ENCODE measurements at places on chromosomes 5 and 9.
A peak's percentile ranks its signal among the peaks of the same experiment; 100 is the strongest.

DNA sequence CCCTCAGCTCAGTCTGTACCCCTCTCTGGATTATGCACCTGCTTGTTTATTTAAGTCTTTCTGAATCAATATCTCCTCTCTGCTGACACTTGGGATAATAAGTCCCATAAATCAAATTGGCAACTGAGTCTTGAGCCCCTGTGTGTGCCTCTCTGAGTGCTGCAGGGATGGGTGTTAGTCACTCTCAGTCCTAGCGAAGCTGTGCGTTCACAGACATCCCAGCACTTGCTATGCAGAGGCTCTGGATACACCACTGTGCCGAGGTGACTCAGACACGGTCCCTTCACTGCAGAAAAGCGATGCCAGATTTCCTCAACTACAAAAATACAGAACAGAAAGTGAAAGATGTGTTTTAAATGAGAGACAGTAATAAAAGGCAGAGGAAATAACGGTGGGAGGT is 4.1 kb upstream of the KCNMB1 start:
- DNase-seq: no peak

- no peak for DNase-seq
Measured at GRCh38 chr5:94395468-94395867, 222.9 kb downstream of the KIAA0825 start.

DNA sequence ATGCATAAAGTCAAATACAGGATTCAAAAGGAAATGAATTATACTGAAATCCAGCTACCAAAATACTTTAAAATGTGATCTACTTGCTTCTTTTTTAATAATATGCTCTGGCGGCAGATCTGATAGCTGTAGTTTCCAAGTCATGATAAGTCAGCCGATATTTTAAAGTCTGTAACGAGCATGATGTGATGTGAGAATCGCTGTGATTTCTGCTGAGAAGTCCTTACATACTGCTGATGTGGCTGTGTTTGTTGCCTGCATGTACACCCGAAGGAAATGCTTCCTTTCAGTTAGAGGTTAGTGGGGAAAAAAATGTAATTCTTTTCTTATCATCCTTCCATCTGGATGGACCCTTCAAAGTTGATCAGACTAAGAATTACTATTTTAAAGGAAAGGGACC is 4.8 kb upstream of the SEMA4D start:
- DNase-seq: no peak

DNA sequence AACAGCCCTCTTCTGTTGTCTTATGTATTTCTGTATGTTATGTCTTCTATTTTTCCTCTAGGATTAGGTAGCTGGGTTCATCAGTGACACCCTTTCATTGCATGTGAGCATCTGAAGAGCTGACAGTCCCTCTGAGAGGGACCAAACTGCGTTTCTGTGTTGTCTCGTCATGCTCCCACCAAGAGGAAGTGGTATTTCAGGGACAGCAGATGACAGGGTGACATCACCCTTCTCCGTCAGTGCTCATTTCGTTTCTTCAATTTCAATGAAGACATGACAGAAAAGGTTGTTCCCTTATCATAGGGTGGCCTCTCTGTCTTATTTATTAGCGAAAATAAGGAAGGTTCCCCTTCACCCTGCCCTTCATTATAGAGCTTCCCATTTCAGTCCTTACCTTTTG is 225.9 kb upstream of the NR4A3 start:
- DNase-seq: no peak

- no peak for DNase-seq
Measured at GRCh38 chr5:76473661-76474060, 70.6 kb downstream of the IQGAP2 start.

GRCh38 chr9:108271646-108272348 is 584.0 kb downstream of the ACTL7B start:
- DNase-seq: peak; percentile 99

- no peak for DNase-seq
Measured at GRCh38 chr5:128276537-128277216, 193.1 kb downstream of the SLC12A2 start.

DNA sequence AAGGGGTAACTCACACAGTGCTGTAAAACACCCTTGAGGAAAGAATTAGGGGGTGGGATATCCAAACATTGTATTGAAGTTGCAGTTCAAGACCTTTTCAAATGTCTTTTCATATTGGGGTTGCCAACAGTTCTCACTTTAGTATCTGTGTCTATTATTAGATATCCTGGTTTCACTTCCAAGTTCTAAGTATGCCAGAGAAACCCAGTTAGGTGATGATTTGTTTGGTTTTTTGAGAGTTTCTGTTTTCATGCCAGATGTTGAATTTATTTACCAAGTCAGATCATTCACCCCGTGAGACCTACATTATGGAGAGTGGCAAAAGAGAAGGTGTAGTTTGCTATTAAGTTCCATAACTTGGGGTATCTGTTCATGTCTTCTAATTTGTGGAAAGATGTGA is 64.5 kb downstream of the C9orf152 start:
- DNase-seq: no peak

- no peak for DNase-seq
Measured at GRCh38 chr5:14215901-14216300, 72.8 kb downstream of the TRIO start.

DNA sequence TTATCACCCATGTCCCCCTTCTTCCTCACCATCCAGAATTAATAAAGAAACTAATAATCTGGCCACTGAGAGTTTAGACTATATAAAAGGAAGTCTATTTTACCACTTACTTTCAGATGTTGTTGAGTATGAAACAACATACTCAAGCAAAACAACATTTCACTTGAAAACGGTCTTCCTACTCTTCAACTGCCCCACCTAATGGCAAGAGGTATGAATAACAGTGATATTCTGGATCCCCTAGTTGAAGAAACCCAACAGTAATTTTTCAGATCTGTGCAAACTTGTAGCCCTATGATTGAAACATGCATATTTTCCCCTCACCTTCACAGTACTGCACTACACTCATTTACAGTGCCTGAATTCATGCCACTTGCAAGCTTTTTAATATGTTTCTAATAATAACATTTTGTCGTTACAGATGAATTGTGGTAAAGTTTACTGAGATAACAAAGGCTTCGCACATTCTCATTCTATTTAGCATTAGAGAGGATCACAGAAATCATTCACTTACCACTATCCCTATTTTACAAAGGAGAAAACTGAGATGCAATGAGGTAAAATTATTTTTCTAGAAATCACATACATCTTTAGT is 267.9 kb upstream of the PDE4D start:
- DNase-seq: peak; percentile 33

DNA sequence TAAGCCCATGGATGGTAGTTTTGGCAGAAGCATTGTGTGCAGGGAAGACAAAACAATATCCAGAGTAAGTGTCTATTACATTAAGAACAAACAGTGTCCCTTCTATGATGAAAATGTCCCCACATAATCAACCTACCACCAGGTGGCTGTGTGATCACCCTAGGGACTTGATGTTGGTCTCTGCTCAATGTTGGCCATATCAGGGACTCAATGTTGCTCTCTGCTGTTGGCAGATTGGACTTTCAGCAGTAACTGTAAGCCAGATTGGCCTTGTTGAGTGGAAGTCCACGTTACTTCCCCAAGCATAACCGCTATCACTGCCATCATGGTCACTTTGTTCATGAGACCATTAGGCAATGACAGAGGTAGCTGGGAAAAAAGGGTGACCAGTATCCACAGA is 52.8 kb upstream of the PRSS3 start:
- DNase-seq: peak; percentile 3

DNA sequence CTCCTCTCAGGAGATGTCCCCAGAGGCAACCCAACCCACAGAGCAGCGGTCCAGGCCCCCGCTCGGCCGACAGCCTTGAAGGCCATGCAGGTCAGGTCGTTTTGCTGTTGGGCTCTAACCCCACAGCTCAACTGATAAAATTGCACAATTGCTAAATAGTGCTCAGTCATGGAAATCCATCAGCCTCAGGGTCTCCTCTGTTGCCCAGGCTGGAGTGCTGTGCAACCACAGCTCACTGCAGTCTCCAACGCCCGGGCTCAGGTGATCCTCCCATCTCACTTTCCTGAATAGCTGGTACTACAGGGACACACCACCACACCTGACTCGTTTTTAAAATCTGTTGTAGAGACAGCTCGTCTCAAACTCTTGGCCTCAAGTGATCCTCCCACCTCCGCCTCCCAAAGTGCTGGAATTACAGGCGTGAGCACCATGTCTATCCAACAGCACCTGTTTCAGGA is 18.3 kb downstream of the BRD3OS start:
- no peak for DNase-seq

DNA sequence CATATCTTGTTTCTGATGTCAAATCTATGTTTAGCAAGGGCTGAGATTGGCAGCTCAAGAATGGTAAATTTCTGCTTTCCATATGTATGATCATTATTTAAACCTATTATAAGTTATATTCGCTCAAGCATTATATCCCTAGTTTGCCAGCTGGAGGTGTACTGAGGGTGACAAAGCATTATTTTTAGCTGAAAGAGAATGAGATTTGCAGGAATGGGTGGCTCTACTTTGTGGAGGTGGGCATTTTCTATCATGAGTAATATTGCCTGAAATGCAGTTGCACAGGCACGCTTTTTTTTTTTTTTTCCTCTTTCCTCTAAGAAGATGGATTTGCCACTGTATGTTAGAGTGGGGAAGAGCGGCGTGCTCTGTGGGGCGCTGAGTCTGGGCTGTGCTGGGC is 393.8 kb downstream of the EBF1 start:
- DNase-seq: no peak

- DNase-seq: no peak
Measured at GRCh38 chr5:68534131-68534940, 318.8 kb downstream of the PIK3R1 start.

DNA sequence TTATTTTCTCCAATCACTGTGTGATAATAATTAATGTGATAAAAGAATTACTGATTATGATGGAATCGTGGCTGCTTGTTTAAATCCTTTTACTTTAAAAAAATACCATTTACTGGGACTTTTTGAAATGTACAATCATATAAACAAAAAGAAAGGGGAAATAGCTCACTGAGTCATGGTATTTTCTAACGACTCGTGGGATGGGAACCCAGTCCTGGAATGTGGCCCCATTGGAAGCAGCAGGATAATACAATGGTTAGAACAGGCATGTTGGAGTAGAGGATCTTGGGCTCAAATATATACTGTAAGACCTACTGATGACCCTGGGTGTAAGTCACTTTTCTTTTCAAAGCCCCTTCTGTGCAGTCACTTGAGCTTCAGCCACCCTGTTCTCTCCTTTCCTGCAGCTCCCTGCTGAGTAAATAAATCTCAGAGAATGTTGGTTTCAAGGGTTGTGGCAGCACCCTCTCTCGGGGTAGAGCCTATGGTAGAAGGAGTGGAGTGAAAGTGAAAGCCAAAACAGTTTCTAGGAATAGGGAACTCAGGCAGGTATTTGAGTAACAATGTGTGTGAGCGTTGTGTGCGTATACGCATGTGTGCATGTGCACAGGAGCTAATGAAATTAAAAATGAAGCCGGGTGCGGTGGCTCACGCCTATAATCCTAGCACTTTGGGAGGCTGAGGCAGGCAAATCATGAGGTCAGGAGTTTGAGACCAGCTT is 40.8 kb upstream of the LARP1 start:
- DNase-seq: no peak

GRCh38 chr9:113449376-113449775 is 14.2 kb upstream of the RGS3 start:
- no peak for DNase-seq

GRCh38 chr9:127166651-127167524 is 44.5 kb upstream of the ANGPTL2 start:
- DNase-seq: no peak

- no peak for DNase-seq
Measured at GRCh38 chr5:35229076-35230037, 930 bp downstream of the PRLR start.

DNA sequence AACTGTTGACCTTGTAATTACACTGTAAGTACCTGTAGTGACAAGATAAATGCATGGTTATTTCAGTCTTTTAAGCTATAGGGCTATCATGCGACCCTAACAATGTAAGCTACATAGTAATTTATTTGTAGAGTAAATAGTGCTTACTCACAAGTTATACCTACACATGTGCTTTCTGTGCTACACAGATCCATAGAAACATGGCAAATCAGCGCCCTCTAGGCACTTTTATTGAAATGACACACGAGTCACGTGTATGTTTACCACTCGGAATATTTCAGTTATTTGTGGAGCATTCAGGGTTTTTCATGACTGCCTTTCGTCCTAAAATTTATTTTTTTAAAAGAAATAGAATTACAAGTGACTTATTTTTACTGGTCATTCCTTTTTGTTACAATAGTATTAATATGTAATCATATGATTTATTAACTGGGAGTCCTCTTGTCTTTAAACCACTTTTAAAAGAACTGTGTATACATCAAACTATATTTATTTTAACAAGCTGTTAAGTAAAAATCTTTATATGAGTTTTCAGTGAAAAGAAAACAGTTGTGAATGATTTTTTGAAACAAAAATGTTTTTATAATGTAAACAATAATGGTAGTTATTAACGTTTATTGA is 1242.3 kb upstream of the WWC1 start:
- peak; percentile 24 for DNase-seq

DNA sequence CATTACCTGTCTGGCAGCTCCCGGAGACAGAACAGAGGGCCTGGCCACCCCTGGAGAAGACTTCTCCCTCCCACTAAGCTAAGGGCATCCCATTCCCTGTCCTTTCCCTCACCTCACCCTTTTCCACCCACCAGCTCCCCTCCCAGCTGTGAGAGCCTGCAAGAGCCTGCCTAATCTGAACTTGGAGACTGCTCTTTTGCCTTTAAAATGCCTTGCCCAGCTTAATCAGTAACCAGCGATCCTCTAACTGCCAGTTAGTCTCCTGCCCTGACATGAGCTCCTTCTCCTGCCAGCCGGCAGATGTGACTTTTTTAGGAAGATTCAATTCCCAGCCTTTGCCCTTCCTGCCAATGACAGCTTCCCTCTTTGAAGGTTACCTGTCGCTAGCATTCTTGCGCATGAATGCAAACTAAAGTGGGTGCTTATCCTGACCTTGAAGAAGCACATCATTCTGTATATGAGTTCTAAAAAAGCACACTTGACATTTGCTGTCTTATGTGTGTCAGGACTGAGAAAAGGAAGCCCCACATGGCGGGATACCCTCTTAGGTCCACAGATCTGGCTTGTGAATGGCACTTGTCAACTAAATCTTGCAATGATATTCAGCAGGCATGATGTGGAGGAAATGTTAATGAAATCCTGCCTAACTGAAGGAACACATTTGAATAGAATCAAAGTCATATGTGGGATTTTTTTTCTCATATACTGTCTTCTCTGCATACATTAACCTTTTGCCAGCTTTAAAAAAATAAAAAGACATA is 411.2 kb upstream of the SLC30A5 start:
- no peak for DNase-seq

GRCh38 chr5:160799184-160799583 is 52.8 kb downstream of the ATP10B start:
- no peak for DNase-seq

DNA sequence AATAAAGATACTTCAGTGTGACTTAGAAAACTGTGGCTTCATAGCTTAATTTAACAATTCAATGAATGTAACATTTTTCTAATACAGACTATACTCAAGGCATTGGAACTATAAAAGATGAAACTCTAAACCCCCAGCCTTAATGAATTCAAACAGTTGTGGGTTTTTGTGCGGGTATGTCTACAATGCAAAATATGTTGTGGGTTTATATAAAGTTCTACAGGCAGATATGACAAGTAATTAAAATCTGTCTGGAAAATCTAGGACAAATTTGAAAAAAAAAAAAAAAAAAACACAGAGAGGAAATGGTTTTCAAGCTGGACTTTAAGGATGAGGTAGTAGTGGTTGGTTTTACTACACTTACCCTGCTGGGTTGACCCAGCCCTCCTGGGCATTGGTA is 467.5 kb upstream of the TLE4 start:
- DNase-seq: no peak

Measured in NCI-H524 (cell line).